Psoas muscle (tissue), 8 donors: ENCODE measurements at places on chromosomes 4 and X.
A peak's percentile ranks its signal among the peaks of the same experiment; 100 is the strongest.

DNA sequence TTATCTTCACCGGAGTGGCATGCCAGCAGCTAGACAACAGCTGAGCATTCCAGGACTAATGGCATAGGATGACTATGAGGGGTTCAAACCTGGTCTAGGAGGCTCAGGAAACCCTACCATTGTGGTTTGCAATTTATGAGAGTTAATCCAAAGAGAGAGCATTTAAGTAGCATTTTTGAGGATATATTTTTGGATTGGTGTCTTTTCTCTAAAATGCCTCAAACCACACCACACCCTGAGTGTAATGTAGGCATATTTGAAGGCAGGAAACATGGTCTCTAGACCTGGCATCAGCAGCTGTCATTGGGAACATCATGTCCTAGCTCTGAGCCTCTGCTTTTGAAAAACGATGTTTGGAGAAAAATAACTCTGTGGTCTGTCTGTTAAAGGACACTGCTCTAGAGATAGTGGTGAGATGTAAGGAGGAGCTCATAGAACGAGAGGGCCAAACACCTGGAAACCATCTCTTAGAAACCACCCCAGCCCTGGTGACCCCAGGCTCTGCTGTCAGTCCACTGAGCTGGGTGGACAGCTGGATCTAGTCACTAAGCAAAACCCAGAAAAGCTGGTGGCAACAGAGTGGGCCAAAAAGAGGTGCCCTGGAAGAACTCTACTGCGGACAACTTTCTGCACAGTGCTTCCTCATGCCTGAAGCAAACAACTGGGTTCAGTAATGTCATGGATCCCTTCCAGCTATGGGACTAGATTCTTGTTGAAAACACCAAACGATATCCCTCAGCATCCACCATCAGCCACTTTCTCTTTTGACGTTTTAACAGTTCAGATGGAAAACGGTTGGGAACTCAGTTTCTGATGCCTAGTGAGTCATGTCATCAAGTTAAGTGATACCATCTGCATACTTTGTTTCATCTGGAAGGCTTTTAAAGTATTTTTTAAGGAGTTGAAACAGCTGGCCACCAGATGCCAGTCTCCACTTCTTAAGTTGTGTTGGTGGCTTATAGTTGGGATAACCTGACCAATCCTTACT, 100.2 kb upstream of the C1QTNF7 start:
- no peaks in the 10 kb centered on the region for H3K4me1 ChIP-seq
- H3K27ac ChIP-seq, result no peak overlapping the region
- no peaks in the 10 kb centered on the region for H3K27me3 ChIP-seq
- no peak overlapping the region for H3K4me3 ChIP-seq

DNA sequence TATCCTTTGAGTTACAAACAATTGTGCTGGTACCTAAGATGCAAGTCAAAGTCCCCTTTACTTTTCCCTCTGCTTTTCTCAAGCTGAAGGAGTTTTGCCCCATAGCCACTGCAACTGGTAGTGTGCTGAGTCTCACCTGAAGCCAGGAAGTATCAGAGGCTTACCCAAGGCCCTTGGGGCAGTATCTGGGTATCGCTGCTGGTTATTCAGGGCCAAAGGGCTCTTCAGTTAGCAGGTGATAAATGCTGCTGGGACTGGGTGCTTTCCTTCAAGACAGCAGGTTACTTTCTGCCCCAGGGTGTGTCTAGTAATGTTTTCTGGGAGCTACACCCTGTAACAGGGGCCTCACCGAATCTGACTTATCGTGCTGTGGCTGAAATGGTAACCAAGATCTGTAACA, 90.4 kb upstream of the SLC6A14 start:
- H3K4me3 ChIP-seq, result no peak overlapping the region
- no peak overlapping the region for H3K27ac ChIP-seq
- H3K27me3 ChIP-seq, result no peaks in the 10 kb centered on the region
- DNase-seq, result no peak
- no peaks in the 10 kb centered on the region for H3K4me1 ChIP-seq
- no peaks in the 10 kb centered on the region for H3K36me3 ChIP-seq

GRCh38 chr4:149280806-149281205, 534.8 kb downstream of the IQCM start:
- H3K36me3 ChIP-seq, result no peaks in the 10 kb centered on the region
- no peak overlapping the region for H3K4me3 ChIP-seq
- no peaks in the 10 kb centered on the region for H3K4me1 ChIP-seq
- no peak overlapping the region for H3K27ac ChIP-seq
- H3K27me3 ChIP-seq, result no peaks in the 10 kb centered on the region

DNA sequence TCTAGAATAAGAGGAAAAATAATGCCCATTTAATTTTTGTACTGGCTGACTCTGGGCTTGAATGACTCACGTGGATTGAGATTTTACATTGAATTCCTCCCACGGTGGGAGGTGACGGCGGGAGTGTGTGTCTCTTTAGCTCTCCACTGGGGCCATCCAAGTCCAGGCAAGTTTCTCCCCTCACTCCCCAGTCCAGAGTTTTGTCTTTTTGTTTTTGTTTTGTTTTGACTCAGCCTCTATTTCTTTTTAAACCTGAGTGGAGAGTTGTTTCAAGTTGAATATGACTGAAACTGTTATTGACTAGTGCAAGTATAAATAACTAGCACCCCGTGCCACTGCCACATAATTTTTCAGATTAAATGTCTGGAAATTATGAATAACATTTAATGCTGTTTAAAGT, 13.6 kb downstream of the CHST7 start:
- no peak for DNase-seq
- H3K36me3 ChIP-seq, result no peaks in the 10 kb centered on the region
- no peak overlapping the region for H3K4me3 ChIP-seq
- no peaks in the 10 kb centered on the region for H3K27me3 ChIP-seq
- no peak overlapping the region for H3K27ac ChIP-seq

DNA sequence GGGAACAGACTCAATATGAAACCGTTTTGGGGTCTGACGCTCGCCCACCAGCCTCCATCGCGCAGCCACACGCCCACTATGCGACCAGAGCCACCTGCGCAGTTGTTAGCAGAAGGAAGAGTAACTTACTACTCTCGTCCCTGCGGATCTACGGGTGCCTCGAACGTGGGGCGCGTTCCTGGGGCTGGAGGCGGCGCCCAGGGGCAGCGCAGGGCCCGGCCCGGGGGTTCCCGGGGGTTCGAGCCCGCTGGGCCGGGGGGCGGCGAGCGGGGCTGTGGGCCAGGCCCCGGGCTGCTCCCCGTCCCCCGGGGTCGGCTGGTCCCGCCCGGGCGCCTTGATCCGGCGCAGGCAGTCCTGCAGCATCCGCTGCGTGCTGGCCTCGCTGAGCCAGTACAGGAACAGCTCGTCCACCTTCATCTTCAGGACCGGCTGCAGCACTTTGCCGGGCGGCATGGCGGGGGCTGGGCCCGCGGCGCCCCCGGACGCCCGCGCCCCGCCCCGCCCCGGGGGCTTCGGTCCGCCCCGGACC, 404 bp downstream of the PPP2R3B start:
- peak overlapping the region; percentile 87 for H3K4me3 ChIP-seq
- no peaks in the 10 kb centered on the region for H3K27me3 ChIP-seq
- H3K27ac ChIP-seq, result peak overlapping the region; percentile 99
- no peaks in the 10 kb centered on the region for H3K4me1 ChIP-seq

DNA sequence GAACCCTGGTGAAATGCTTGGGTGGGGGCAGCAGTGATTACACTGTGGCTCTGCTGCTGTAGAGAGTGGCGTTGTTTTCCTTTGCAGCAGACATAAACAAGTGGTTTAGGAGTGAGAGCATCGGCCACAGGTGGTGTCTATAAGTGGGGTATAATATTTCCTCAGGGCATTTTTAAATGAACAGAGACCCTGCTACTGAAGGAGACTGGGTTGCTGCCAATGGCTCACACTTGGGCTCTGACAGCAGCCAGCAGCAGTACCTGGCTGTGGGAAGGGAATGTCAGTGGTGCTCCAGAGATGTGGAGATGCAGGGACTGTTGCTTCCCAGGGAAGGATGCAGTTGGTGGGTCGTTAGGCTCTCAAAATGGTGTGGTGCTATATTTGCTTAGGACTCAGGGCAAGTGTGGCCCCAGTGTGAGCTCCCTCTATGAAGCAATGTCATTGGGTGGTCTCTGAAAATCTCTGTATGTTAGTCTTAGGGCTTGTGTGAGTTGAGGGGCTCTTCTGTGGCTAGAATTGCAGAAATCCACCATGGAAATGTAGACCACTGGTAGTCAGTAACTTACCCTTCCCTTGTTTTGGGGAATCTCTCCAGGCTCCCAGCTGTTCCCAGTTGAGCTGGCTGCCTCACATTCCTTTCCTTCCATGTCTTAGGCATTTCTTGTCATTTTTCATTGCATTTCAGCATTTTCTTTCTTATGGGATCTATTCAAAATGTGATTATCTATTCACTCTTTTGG, 1023.0 kb upstream of the GRID2 start:
- H3K4me1 ChIP-seq, result no peaks in the 10 kb centered on the region
- H3K4me3 ChIP-seq, result no peak overlapping the region
- H3K27me3 ChIP-seq, result no peaks in the 10 kb centered on the region
- no peak overlapping the region for H3K27ac ChIP-seq

DNA sequence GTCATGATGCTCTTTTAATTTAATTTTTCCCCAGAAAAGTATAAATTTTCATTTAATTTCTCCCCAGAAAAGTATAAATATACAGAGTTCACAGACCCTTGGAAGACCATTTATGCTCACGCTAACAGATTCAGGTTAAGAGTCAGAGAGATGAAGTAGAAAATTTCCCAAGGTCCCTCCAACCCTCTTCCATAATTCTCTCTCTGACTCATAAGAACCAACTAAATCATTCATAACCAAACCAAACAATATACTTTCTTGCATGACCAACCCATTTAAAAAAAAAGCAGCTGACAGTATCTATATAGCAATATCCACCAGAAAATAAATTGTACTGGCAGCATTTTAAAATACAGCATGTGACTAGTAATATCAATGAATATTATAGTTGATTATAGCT, 3.9 kb downstream of the KLHL8 start:
- H3K36me3 ChIP-seq, result no peaks in the 10 kb centered on the region
- no peak for DNase-seq
- no peak overlapping the region for H3K27ac ChIP-seq
- H3K27me3 ChIP-seq, result no peaks in the 10 kb centered on the region
- peaks cover 52% of the 10 kb centered on the region for H3K4me1 ChIP-seq

DNA sequence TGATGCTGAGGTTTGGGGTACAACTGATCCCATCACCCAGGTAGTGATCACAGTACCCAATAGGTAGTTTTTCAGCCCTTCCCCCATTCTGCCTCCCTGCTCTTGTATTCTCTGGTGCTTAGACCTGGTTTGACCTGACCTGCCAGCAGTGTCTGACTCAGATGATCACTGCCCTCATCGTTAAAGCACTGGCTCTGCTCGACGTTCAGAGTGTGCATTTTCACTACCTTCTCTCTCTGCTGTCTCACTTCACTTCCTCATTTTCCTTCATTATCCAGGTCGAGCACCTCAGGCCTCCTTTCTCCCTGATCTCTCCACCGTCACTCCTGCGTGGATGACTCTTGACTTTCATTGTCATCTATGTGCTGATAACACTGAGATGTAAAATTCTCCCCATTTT, 83.6 kb downstream of the PARM1 start:
- no peaks in the 10 kb centered on the region for H3K36me3 ChIP-seq
- peaks cover 17% of the 10 kb centered on the region for H3K4me1 ChIP-seq
- H3K27ac ChIP-seq, result no peak overlapping the region
- no peak for DNase-seq

DNA sequence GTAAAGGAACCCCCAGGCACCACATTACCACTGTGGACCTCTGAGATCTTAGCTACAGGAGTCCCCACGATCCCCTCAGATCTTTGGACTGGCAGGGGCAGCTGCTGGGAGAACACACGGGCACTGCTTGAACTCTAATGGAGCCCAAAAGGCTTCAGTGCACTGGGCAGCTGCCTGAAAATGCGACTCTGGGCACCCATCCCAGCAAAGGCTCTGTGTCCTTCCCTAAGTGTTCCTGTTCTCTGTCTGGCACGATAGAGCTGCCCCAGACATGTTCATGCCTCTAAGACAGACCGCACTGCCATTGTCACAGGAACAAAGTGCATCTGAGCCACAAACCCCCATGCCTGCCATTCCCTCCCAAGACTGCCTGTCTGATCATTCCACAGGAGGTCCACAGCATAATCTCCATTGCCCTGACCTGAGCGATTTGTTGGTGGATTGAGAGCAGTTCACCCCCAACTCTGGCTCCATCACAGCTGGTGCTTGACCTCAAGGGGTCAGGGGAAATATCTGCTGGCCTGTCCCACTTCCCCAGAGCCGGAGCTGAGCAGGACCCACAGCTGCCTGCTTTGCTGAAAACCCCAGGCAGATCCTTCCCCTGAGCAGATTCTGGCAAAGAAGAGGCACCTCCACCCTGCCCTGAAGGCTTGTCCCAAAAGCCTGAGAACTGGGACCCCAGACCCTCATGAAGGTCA, 436.0 kb upstream of the INTU start:
- H3K4me3 ChIP-seq, result no peak overlapping the region
- no peak overlapping the region for H3K27ac ChIP-seq
- no peaks in the 10 kb centered on the region for H3K27me3 ChIP-seq
- DNase-seq, result peak; percentile 28
- no peaks in the 10 kb centered on the region for H3K4me1 ChIP-seq

DNA sequence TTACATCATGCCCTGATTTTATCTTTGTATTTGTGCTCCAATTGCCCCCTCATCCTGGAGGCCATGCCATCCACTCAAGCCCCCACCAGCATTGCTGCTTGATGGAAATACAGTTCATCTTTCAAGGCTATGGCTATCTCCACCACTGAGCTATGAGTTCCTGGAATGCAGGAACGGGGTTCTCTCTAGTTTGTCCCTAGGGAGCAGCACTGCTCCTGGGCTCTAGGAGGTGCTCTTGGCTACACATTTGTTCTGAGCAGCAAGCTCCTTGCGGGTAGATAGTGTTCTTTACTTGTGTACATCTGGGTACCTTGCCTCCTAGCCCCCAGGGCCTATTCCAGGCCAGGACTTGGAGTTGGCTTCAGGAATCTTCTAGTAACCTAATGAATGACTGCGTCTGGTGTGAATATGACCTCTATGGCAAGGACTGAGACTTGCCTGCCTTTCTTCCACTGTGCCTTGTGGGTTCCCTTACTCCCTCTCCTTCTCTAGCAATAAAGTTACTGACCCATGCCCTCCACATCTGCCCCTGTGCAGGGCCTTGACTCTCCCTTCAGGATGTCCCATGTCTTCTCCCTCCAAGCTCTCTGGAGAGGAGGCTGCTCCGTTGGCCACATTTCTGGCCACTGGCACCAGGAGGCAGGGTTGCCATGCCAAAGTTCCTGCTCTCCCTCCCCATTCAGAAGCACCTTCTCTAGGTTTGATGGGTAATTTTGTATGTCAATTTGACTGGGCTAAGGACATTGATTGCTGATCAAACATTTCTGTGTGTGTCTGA, 7.6 kb downstream of the CITED1 start:
- H3K4me3 ChIP-seq, result no peak overlapping the region
- no peaks in the 10 kb centered on the region for H3K4me1 ChIP-seq
- no peak overlapping the region for H3K27ac ChIP-seq
- no peaks in the 10 kb centered on the region for H3K27me3 ChIP-seq
- no peaks in the 10 kb centered on the region for H3K36me3 ChIP-seq

DNA sequence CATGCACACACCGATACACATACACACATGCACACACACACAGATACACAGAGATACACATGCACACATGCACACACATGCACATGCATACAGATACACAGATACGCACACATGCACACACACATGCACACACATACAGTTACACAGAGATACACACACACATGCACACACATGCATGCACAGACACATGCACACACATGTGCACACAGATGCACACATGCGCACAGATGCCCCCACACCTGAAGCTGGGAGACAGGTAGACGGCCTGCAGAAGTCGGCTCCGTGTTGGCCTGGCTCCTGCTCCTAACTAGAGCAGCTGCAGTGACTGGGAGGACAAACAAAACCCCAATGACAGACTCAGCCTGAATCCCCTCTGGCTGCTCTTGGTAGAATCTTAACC, 46.8 kb downstream of the PSAPL1 start:
- no peaks in the 10 kb centered on the region for H3K4me1 ChIP-seq
- no peaks in the 10 kb centered on the region for H3K36me3 ChIP-seq
- no peak for DNase-seq
- H3K4me3 ChIP-seq, result no peak overlapping the region
